ENCODE measurements at places on chromosomes 12 and 14. TPM values are rescaled to one million over a fixed set of nuclear protein-coding genes. Genes with fewer than 3 reads are reported as not detected.

GRCh38 chr12:89352492-89353187 lies at the start of gene DUSP6:
Gene DUSP6 (minus strand): TSS chr12:89352501. CDS start chr12:89352039, 462 bp downstream.
- DNase-seq: peak; percentile 93

DNA sequence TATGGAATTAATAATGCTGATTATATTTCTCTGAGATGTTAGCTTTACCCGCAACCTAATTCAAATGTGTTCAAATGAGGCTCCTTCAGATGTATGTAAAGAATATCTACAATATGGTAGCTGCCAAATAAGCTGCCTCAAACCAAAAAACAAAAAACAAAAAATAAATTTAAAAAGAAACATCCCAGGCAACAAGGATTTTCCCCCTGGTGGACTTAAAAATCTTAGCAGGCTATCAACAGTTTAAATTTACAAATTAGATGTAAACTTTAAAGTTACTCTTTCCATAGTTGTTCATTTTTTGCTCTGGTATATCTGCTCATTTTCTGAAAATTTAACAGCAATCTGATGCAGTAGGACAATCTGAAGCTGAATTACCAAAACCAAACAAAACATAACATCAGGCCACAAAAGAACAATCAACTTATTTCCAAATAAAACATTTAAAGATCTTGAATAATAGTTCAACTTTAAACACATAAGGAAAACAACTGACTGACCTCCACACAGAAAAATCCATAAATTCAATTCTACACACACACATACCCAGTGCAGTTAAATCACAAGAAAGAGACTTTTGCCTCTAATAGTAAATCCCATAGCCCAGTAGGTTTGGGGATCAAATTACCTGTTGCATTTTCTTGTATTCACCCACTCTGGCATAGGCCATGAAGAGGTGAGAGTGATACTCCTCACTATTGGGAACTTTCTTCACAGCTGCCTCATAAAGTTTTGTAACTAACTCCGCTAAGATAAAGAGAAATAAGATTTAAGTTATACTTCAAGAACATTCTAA lies 21.3 kb downstream of the NAA25 start:
- no peak for DNase-seq

GRCh38 chr12:82144505-82144904 lies 213.7 kb downstream of the CCDC59 start:
- no peak for DNase-seq

DNA sequence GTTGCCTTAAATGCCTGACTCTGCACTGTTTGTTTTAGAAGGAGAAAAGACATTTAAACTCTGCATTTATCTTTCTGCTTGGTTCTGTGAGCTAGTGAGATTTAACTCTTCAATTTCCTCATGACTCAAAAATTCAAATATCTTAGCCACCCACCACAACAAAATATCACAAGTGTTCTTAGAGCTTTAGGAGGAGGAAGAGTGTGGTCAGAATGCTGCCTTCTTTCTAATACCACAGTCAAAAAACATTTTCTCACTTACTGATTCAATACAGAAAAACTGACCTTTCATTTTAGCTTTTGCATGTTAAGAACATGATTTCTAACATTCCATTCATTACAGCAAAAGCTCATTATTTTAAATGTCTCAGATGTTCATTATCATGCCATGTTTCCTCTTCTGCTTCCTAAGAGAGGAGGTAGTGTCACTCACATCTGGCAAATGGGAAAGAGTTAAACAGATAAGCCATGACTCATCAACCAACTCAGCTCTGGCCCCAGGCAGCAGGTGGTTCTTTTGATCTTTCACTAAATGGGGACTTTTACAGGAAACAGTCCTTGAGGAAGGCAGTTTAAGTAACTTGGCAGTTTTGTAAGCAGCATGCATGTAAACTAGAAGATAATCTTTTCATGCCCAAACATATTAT lies 56.4 kb upstream of the RNU6-8 start:
- DNase-seq: no peak

CCDC38 gene
- 0.15 TPM for total RNA-seq

GRCh38 chr12:98735821-98736220 lies 90.7 kb downstream of the APAF1 start:
- DNase-seq: no peak

DNA sequence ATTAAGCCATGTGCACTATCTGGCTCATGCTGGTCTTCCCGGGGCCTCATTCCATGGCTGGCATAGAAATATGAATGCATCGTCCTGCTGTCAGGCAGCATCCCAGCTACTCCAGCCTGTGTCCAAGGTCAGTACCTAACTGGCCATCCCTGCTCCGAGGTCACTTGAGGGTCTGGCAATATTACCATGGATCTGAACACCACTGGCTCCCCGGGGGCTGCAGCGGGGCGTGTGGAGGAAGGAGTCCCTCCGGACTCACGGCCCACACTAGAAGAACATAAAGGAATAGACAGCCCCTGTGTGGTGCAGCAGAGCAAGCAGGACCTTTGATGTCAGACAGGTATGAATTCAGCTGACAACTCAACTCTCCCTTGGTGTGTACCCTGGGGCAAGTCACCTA lies 19.2 kb downstream of the ESRRB start:
- no peak for DNase-seq

E2F7 gene
- 0.07 TPM for total RNA-seq

- DNase-seq: no peak
Measured at GRCh38 chr12:946212-946611, 3.3 kb downstream of the RAD52 start.

DNA sequence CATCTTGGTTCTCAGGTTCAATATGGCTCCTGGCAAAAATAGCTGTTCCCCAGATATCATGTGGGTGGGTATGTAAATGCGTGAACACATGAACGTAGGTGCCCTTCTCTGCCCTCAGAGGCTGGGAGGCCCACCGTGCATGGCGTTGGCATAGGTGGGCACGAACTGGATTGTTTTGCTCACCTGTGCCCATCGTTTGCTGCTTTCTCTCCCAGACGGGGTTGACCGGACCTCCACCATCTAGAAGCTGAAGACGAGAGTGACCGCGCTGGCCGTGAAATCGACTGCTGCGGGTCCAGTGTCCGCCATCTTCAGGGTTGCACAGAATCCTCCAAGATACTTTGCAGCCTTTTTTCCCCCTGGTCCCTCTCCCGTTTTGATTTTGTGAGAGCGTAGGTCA lies 113.9 kb downstream of the GCH1 start:
- no peak for DNase-seq

DNA sequence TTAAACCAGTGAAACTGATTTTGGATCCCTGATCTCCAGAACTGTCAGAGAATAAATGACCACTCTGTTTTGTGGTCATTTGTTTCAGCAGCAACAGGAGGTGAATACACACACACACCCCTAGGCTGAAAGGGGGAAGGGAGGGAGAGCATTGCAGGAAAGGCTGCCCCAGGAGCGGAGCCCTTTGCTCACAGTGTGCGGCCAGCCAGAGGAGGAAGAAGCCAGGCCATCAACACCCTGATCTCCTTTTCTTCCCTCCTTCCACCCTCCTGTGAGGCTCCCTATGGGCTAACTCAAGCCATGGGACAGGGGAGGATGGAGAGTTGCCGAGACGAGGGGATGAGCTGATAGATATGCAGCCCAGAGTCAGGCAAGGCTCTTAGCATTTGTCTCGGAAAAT lies 211.9 kb downstream of the TBX5 start:
- DNase-seq: no peak

DNA sequence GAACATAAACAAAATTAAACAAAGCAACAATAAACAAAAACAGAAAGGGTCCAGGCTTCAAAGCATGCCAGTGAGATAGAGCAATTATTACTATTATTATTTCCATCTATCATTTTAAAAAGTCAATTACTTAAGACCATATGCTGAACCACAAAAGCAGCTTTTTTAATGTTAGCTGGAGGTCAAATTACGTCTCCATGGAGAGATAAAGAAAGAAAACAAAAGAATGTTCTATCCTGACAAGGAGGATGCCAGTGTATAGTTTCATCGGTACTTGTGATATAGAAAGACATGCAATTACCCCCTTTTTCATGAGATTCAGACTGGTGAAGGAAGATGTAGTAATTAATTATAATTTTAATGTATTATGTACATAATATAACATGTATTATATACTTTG lies 81.6 kb upstream of the DCN start:
- no peak for DNase-seq

TTC8 gene
- total RNA-seq: 4.1 TPM

DNA sequence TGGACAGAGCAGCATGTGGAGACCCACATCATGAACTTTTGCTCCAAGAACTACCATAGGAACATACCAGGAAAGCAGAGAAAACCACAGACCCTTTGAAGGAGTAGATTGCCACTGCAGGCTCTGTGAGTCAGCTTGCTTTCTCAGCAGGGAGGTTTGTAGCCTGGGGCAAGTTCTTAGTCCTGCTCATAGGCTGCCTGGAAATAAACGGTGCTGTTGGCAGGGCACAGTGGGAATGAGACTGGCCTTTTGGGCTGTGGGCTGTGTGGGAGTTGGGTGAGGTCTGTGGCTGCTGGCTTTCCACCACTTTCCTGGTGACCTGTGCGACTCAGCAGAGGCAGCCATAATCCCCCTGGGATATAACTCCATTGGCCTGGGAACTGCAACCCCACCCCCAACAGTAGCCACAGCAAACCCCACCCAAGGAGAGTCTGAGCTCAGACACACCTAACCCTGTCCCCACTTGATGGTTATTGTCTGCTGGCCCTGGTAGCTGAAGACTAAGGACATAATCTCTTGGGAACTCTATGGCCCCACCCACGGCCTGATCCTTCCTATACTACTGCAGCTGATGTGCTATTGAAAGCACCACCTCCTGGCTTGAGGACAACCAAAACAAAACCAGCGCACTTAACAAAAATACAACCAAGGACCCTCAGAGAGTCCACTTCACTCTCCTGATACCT lies 192.1 kb upstream of the GARIN6 start:
- no peak for DNase-seq

LALBA gene
- total RNA-seq: not detected

CCDC59 gene
- 28.1 TPM for total RNA-seq

OR6C2 gene
- not detected for total RNA-seq

RCOR1 gene
- 13.0 TPM for total RNA-seq

KLHL33 gene
- total RNA-seq: 0.77 TPM

- DNase-seq: no peak
Measured at GRCh38 chr12:18141048-18141982, 51.3 kb upstream of the RERGL start.

CLMN gene
- total RNA-seq: 8.9 TPM

DNA sequence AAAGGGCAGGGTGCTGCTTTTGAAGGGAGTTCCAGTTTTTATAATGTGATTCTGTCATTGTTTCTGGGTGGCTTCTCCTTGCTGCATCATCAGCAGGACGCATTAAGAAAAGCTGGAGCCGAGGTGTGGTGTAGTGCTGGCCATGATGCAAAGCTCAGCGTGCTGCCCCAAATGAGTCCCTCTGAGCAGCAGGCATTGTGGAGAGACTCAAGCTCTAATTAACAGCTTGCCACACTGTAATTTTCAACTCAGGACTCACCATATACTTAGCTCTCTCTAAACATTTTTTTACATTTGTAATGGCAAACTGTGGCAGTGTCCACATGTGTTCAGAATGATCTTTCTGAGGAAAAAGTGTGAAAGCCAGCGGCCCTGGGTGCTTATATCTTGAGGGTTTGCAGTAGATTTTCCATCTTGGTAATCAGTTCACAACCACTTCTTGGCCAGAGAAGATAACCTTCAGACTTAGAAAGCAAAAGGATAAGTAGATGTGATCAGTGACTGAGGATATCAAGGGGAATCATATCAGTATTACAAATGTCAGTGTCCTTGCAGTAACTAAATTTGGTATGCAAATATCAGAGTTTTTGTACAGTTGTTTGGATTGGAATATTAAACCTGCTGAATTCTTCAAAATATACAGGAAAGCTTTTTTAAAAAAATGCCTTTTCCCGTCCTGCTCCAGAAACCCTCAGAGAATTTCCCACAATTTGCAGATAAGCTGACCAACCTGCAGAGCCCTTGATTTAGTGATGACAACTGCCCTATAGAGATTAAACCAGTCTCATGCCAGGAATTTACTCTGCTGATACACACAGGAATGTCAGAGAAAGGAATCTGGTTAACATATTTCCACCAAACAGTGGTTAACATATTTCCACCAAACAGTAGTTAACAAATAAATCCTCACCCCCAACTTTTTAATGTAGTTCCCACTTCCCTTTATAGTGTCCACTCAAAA lies 63.6 kb downstream of the DAAM1 start:
- DNase-seq: no peak

GRCh38 chr12:12008931-12009611 lies 61.7 kb upstream of the BCL2L14 start:
- DNase-seq: no peak

DNA sequence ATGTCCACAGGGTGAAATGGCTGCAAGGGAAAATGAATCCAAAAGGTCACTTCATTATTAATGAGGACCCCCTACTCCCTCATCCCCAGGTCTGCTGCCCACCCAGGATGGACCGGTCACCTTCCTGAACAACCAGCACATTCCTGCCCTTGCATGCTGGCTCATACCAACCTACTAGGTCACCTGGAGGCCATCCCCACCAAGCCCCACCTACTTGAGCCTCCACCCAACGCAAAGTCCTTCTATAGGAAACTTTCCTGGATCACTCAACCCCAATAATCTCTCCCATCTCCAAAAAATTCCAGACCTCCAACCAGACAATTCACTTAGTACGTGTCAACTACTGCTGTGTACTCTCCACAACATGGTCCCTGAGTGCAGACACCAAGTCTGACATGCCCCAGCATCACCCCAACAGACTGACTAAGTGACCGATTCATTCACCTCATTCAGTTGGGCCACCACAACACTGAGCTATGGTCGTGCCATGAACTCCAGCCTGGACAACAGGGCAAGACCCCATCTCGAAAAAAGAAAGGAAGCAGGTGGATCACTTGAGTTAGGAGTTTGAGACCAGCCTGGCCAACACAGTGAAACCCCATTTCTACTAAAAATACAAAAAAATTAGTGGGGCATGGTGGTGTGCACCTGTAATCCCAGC lies 18.1 kb downstream of the CLMN start:
- DNase-seq: no peak

DNA sequence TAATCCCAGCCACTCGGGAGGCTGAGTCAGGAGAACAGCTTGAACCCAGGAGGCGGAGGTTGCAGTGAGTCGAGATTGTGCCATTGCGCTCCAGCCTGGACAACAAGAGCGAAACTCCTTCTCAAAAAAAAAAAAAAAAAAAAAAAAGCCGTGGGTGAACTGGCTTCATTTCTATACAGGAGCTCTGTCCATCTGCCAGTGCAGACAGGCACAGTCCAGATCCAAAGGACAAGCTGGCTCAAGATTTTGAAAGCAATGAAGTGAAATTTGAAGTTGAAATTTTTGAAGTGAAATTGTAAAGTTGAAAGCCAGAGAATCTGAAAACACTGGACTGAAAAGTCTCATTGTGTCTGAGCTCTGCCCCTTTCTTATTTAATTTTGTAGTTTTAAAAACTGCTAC lies 134.7 kb downstream of the CALM1 start:
- DNase-seq: no peak

All from left ventricle myocardium superior (tissue), 1 donor.